Right cardiac atrium (tissue), 5 donors: ENCODE measurements at places on chromosomes 4 and X.

DNA sequence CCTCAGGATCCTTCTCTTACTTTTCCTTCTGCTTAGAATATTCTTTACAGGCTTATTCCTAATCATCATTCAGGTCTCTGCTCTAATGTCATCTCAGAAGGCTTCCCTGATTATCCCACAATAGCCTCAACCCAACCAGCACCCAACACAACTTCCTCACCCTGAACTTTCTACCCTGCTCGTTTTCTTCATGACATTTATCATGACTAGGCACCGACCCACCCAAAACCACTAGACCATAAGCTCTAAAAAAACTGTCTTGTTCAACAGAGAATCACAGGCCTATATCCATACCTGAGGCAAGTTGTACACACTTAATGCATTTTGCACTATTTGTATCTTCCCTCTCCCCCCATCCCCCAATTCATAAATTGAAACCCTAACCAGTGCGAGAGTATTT is 95.3 kb downstream of the SH3RF1 start:
- DNase-seq, result no peak

- DNase-seq, result no peak
Observed at GRCh38 chr4:118740869-118741268, 55.7 kb downstream of the METTL14 start.

GRCh38 chr4:81732980-81733379 is 261.3 kb upstream of the RASGEF1B start:
- no peak for DNase-seq

- DNase-seq, result no peak
Observed at GRCh38 chr4:121226362-121226761, 62.2 kb upstream of the TNIP3 start.

GRCh38 chr4:48275247-48275646 is 5.6 kb upstream of the TEC start:
- no peak for DNase-seq

- DNase-seq, result peak; percentile 91
Observed at GRCh38 chrX:8731559-8732395, at the start of gene ANOS1. ANOS1 (minus strand) TSS chrX:8732137; CDS start chrX:8732036, 101 bp downstream.

- DNase-seq, result no peak
Observed at GRCh38 chr4:134622199-134622598, 420.6 kb upstream of the PABPC4L start.

- peak; percentile 48 for DNase-seq
Observed at GRCh38 chr4:3471886-3472285, 8.8 kb downstream of the DOK7 start.

GRCh38 chr4:53514509-53514908 is 76.8 kb downstream of the LNX1 start:
- no peak for DNase-seq

- DNase-seq, result peak; percentile 79
Observed at GRCh38 chr4:8201321-8201781, 2.3 kb downstream of the SH3TC1 start.

GRCh38 chr4:17490575-17491059 is 21.3 kb downstream of the QDPR start:
- no peak for DNase-seq

GRCh38 chrX:115900425-115900824 is 270.1 kb upstream of the AGTR2 start:
- no peak for DNase-seq

DNA sequence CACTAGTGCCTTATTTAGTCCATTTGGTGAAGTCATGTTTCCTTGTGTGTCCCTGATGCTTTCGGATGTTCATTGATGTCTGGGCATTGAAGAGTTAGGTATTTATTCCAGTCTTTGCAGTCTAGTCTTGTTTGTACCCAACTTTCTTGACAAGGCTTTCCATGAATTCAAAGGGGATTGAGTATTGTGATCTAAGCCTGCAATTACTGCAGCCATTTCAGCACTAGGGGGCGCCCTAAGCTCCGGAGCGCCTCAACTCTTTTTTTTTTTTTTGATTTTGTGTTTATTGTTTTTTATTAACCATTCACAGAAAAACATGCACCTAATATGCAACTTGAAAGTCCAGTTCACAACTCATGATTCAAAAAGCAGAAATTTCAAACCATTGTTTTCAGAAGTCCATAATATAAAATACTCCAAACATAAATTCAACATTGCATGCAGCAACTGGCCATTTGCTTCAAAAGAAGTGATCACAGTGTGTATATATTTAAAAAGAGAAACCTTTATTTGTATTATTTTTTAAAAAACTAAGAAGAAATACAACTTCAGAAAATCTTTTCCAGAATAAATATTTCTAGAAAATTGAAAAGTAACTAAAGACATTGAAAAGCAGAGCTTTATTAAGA is 59.2 kb downstream of the PTPN13 start:
- no peak for DNase-seq

GRCh38 chrX:123223859-123224258 is 39.8 kb downstream of the GRIA3 start:
- DNase-seq, result no peak

DNA sequence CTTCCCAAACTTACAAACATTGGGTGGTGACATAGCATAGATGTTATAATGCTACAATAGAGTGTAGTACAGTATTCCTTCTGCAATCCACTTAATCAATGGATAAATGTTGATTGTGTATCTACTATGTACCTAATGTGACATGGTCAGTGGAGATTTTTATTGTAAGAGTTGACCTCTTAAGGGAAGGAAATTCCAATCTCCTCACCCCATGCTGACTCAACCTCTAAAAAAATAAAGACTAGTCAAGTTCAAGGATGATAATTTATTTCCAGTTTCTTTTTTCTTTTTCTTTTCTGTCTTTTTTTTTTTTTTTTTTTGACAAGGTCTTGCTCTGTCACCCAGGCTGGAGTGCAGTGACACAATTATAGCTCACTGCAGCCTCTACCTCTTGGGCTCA is 206.5 kb upstream of the STS start:
- DNase-seq, result no peak

GRCh38 chr4:31021008-31021407 is 300.8 kb downstream of the PCDH7 start:
- DNase-seq, result no peak

DNA sequence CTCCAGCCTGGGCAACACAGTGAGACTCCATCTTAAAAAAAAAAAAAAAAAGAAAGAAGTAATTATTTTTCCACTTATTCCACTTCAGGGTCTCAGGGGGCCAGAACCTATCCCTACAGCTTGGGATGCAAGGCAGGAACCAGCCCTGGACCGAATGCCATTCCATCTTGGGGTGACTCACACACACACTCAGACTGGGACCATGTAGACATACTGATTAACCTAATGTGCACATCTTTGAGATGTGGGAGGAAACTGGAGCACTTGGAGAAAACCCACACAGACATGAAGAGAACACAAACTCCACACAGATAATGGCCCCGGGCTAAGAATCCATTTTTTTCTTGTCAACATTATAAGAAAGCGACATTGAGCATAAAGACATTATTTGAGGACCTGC is 132.5 kb downstream of the PTTG2 start:
- DNase-seq, result no peak
